ENCODE measurements at places on chromosomes 3 and 15. TPM values are rescaled to one million over a fixed set of nuclear protein-coding genes. Genes with fewer than 3 reads are reported as not detected.

GOLGA8O gene
- total RNA-seq = not detected

CPLX3 gene
- total RNA-seq = not detected

PCOLCE2 gene
- 10.6 TPM for total RNA-seq

SLC38A3 gene
- not detected for total RNA-seq

DAZL gene
- not detected for total RNA-seq

SYNPR gene
- total RNA-seq = not detected

IGSF10 gene
- total RNA-seq = 0.92 TPM

KBTBD12 gene
- 0.38 TPM for total RNA-seq

ST8SIA2 gene
- total RNA-seq = not detected

GPR171 gene
- total RNA-seq = 1.5 TPM

PLSCR4 gene
- 8.2 TPM for total RNA-seq

ROPN1 gene
- total RNA-seq = not detected

REC114 gene
- total RNA-seq = not detected

SHC4 gene
- total RNA-seq = 0.50 TPM

HDAC11 gene
- total RNA-seq = 8.1 TPM

C3orf22 gene
- total RNA-seq = not detected

CXCR6 gene
- total RNA-seq = 1.7 TPM

All from esophagus squamous epithelium (tissue), 5 donors.